ENCODE measurements at places on chromosomes 5 and 9.

GRCh38 chr5:139473105-139473504 is 2.3 kb downstream of the SMIM33 start:
- DNase-seq, result peak; percentile 24

- DNase-seq, result no peak
Observed at GRCh38 chr5:14669975-14670374, 5.5 kb downstream of the OTULIN start.

GRCh38 chr5:59766427-59767210 is 126.9 kb downstream of the PDE4D start:
- DNase-seq, result no peak

- no peak for DNase-seq
Observed at GRCh38 chr5:124480022-124480421, 266.4 kb downstream of the ZNF608 start.

- no peak for DNase-seq
Observed at GRCh38 chr9:97041898-97042297, 3.0 kb upstream of the CTSV start.

GRCh38 chr5:14184082-14184481 is 40.9 kb downstream of the TRIO start:
- no peak for DNase-seq

DNA sequence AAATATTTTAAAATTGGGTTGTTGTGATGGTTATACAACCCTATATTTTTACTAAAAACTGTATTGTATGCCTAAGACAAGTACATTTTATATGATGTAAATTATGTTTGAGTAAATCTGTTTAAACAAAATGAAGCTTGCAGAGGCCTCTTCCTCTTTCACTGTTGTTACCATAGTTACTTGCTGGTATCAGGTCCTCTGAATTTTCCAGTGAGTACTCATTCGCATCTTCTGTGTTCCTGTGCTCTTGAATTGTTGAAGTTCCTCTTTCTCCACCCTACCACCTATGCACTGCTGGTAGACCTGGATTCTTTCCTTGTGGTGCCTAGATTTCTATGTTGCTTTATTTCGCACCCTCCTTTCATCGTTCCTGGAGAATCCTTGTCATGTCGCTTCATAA is 938.5 kb upstream of the ACO1 start:
- DNase-seq, result no peak

- DNase-seq, result no peak
Observed at GRCh38 chr9:91156451-91157234, 205.1 kb downstream of the AUH start.

DNA sequence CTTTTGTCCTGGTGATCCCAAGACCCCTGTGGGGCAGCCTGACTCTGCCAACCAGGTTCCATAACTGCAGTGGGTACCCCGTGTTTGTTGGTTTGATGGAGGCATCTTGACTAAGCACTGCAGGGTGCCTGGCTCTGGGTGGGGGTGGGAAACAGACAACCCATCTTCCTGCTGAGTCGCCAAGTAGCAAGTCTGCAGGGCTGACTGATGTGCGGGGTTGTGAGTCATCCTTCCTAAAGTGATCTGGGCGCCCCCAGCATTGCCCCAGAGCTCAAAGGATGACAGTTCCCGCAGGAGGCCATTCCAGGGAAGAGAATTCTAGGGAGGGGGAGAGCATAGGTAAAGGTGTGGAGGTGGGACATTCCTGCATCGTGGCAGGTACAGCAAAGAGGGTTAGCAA is 23.5 kb downstream of the DAB2IP start:
- DNase-seq, result peak; percentile 73

DNA sequence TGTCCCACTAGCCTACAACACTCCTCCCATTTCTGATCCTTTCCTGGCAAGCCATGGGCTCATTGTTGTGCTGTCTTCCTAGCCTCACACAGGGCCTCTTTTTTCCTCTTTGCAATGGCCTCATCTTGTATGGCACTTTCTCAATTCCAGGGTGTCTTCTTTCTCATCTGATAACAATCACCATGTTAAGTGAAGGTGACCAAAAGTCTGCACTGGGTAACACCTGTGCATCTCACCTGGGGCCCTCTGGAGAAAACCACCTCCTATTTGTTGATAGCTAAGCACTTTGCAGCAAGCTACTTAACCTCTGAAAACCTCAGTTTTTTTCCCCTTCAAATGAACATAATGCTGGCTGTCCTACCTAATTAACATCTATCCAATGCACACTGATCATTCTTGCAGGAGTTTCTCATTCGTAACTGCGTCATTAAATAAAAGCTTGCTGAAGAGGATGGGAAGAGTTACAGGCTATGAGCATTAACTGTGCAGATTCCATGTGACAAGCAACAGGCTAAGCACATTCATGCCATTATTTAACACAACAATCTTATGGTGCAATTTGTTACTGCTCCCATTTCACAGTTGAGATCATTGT is 60.1 kb upstream of the STK32A start:
- DNase-seq, result no peak

DNA sequence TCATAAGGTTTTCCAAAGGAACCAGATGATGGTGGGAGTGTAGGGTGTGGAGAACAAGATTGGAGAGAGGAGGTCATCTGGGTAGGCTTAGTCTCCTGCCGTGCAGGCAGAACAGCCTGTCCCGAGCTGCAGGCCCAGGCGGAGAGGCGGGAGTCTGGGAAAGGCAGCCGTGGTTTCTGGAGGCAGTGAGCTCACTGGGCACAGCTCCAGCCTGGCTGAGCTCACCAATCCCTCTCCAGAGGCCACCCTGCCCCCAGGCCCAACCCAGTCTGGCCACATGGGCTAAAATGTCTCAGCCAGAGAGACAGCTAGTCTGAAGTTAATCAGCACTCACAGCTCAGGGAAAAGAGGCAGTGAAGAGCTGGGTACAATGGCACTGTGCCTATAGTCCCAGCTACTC is 12.3 kb downstream of the P4HA2 start:
- peak; percentile 98 for DNase-seq

DNA sequence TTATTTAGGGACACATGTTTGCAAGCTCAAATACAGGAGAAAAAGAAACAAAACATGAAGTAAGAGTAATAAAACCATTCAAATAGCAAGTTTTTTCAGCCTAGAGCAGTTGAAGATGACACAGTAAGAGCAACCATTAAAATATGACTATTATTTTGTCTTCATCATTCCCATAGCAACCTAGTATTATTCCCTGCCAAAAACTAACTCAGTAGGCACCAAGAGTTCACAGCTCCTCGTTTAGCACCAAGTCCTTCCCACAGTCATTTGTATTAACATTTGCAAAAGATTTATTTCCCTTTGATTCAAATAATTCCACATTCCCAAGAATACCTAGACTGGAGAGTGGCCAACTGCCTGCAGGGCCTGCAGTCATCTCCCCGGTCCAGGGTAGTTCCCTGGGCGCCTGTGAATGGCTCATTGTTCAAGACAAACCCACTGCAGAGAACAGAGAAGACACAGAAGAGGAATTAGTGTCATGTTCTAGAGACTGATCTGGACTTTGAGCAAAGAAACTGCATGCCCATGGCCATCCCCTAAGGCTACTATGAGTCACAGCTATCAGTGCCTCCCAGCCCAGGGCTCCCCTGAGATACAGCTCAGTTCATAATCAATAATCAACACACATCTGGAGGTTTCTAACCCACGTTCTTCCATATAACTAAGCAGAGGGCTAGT is 139.1 kb upstream of the MAP3K1 start:
- DNase-seq, result no peak

GRCh38 chr9:137305060-137305797 is 3.2 kb upstream of the NRARP start:
- DNase-seq, result peak; percentile 28

DNA sequence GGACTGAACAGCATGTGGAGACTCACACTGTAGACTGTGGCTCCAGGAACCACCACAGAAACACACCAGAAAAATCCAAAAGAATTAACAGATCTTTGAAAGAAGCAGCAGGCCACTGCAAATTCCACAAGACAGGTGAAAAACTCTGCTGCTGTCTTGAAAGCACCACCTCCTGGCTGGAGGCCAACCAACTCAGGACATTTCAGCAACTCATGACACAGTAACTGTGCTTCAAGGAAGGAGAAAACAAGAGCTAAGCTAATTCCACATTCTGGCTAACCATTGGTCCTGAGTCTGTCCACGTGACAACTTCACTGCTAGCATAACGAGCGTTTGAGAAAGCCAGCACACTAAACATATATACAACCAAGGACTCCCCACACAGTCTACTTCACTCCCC is 625.1 kb downstream of the PRELID2 start:
- DNase-seq, result no peak

- no peak for DNase-seq
Observed at GRCh38 chr9:114092336-114092735, 6.8 kb downstream of the KIF12 start.

DNA sequence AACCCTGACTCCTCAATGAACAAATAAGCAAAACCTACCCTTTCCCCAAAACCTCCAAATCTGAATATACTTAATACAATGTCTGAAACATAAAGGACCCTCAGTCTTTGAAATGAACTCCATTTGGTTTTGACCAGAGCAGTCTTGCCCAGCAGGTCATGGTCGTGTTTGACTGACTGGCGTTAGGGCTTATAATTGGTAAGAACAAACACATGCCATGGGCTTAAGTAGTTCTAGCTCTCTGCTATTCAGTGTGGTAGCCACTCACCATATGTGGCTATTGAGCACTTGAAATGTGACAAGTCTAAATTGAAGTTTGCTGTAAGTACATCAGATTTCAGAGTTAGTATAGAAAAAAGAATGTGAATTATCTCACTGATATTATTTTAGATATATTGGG is 42.1 kb downstream of the LRRTM2 start:
- DNase-seq, result no peak

- DNase-seq, result no peak
Observed at GRCh38 chr9:110738982-110739381, 70.4 kb downstream of the MUSK start.

- DNase-seq, result no peak
Observed at GRCh38 chr9:78238046-78239038, 2.5 kb downstream of the CEP78 start.

DNA sequence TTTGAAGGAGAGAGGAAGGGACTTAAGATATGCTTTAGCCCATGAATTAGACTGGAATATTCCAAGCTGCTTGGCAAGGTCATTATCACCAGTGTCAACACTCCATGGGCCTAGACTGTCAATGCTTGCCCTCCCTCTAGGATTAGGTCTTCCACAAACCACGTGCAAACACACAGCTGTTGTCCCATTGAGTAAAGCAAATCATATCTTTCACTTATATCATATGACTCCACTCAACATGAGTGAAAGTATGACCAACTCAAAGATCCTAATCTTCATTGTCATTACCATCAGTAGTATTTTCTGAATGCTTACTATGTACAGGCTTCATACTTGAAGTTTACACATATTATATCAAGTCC is 57.0 kb upstream of the GRAMD2B start:
- DNase-seq, result no peak

DNA sequence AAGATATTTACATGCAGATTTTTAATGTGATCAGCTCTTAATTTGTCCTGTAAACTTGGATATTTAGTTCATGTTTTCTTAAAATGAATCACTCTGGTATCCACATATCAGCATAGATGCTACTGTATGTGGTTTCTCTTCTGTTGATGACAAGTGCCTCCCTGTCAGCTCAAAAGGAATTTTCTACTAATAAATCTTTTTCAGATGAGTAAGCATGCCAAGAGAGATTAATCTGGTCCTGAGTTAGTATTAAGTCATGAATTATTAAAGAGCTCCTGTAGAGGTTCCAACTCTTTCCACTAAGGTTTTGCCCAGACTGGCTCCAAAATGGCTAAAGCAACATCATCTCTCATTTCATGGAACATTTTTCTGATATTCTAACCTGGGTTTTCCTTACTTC is 129.2 kb downstream of the GOLPH3 start:
- peak; percentile 90 for DNase-seq

- peak; percentile 15 for DNase-seq
Observed at GRCh38 chr5:128462330-128462729, 75.7 kb downstream of the FBN2 start.

DNA sequence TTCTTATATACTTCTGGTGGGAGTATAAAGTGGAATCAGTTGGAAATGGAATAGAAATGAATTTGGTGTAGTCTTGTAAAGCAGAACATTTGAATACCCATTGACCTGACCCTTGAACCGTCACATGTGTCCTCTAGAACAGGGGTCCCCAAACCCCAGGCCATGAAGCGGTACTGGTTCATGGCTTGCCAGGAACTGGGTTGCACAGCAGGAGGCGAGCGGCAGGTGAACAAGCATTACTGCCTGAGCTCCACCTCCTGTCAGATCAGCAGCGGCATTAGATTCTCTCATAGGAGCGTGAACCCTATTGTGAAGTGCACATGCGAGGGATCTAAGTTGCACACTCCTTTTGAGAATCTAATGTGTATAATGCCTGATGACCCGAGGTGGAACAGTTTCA is 80.0 kb downstream of the RANBP17 start:
- DNase-seq, result no peak
